ENCODE measurements at places on chromosomes 6 and 20.

- no peak for DNase-seq
These were observed 105.8 kb downstream of the MAFB start for GRCh38 chr20:40583205-40583604.

DNA sequence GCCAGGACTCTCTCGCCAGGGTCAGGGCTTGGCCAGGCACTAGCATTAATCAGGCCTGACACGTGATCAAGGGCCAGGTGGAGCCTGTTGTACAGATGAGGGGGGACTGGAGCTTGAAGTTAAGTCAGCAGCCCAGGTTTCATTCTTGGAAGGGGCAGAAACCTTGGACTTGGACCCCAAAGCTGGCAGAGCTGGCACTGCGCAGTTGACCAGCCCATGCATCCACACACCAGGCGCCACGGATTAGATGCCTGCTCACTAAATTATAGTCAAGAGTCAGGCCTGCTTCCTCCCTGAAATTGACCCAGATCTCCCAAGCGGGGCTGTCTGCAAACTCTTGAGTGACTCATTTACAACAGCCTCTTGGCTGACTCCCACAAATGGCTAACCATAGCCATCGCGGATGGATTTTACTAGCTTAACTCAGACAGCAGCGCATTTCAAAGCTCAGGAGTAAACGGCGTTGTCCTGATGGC, 4.1 kb upstream of the TAF4 start:
- DNase-seq, result peak; percentile 84

- DNase-seq, result no peak
These were observed 584 bp downstream of the C20orf141 start for GRCh38 chr20:2815242-2815900.

DNA sequence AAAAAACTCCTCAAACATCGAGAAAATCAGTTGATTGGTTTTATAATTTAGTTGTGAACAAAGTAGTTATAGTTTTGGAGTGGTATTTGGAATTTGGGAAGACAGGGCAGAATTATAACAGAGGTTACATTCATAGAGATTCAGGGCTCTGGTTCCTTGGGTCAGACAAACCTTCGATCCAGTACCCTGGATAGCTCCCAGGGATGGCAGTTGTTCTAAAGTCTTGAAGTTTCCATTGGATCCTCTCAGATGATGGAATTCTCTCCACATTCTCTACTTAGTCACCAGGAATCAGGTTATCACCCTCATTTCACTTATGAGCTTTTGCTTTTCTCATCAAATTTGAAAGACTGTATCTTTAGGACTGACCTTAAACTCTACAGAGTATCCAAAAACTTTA, 285.1 kb downstream of the CENPW start:
- no peak for DNase-seq

- no peak for DNase-seq
These were observed 58.6 kb downstream of the GFOD1 start for GRCh38 chr6:13428583-13429405.

- no peak for DNase-seq
These were observed 38.8 kb downstream of the WASF1 start for GRCh38 chr6:110140650-110141049.

DNA sequence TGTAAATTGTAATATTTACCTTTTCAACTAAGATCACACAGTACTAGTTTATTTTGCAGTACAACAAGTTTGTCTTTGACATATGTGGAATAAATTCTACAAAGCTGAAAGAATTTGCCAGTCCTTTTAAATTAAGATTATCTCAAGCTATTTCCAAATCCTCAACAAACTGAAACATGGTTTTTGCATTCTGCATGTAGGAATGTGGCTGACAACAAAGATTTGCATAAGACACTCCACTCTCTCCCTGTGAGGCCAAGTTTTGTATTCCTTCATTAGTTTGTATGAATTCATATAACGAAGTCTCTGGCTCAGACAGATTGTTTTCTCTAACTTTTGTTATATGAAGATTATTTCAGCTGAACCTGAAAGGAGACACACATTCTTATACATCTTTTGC, 124.1 kb upstream of the THEMIS start:
- DNase-seq, result no peak

DNA sequence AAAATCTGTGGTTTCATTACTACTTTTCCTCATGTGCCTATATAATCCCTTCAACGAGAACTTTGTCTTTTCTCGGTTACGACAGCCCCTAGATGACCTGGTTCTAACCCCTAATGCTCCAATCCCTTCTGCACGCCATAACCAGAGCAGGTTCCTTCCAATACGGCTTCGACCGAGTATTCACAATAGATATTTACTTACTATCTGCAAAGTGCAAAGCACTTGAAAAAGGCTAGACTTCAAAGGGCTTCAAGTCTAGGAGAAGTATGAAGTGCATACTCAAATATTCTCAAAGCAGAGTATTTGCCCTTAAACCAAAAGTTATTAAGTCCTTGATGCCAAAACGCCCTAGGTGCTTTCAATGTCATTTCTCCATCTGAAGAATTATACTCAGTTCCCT, 63.4 kb upstream of the NHSL1 start:
- no peak for DNase-seq

DNA sequence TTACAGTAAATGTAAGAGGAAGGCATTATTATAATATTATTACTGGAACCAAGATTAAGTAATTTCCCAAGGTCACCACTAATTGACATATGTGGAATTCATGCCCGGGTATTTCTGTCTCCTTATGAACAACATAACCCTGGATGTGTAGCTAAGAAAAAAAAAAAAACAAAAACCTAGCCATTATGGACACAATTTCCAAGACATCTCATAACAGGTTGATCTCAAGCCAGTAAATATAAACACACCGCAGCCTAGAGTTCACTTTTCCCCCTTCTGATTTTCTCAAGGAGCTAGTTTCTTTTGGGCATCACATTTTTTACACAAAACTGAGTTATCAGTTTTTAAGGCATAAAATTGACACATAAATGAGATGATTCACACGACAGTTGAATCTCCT, 306.5 kb upstream of the RSPO3 start:
- no peak for DNase-seq

- DNase-seq, result no peak
These were observed 24.7 kb downstream of the TBC1D7 start for GRCh38 chr6:13303668-13304017.

- no peak for DNase-seq
These were observed 8.2 kb downstream of the MYB start for GRCh38 chr6:135189344-135189743.

DNA sequence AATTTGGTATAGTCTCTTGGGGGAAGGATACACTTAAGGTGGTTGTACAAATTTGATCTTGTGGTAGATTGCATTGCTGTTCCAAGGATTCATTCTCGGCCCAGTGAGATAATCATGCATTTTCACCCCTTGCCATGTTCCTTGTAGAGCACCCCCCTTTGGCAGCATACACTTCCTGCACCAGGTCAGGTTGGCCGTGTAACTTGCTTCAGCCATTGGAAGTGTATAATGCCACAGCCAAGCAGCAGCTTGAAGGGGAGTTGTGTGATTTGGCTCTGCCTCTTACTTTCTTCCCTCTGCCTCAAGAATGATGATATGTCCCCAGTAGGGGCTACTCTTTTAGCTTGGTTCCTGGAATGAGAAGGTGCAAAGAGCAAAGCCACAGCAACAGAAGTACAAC, 21.9 kb downstream of the CCN2 start:
- no peak for DNase-seq

DNA sequence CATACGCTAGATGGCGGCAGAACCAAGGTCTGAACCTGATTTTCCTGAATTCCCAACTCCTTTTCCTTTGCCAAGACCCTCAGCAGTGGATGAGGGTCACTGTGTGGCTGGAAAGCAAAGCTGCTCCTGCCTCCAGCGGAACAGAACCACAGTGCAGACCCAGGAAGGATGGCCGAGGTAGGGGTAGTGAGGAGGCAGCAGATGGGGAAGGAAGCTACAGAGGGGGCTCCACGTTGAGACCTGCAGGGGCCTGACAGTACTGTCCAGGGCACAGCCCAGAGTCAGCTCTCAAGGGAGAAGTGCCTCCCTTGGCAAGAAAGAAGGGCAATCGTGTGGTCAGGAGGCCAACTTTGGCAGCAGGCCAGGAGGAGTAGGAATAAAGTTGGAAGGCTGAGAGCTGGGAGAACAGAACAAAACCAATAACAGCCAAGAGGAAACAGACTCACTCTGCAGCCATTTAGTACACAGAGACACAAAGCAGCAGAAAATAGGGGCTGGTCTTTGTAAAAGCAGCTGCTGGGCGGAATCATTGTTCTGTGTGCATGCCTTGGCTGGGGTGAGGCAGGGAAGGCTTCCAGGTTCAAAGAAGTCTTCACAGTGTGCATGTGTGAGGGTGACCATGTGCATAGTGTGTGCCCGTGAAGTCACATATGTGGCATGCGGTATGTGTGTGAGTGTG, 3.1 kb downstream of the GABRR2 start:
- peak; percentile 23 for DNase-seq

DNA sequence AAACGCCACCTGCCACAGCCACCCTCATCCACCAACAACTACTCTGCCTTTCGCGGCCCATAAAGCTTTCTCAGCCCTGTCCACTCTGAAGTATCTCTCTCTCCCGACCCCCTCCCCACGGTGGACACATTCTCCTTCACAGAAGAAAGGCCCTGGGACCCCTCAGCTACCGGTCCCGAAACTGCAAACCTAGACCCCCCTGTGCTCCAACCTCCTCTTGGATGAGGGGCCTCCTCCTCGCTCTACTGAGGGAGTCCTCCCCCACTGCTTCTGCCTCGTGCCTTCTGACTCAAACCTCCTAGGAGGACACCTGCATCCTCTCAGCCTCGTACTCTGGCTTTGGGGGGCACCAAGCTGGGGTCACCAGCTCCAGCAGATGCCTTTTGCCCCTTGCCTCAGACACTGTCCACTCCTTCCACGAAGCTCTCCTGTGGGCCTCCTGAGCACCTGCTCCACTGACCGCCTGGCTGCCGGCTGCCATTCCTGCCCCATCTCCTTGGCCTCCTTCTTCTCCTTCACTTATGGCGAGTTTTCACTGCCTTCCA, 24.9 kb downstream of the RNASET2 start:
- DNase-seq, result no peak

GRCh38 chr6:108945681-108946159, 97.5 kb downstream of the ARMC2 start:
- DNase-seq, result no peak

DNA sequence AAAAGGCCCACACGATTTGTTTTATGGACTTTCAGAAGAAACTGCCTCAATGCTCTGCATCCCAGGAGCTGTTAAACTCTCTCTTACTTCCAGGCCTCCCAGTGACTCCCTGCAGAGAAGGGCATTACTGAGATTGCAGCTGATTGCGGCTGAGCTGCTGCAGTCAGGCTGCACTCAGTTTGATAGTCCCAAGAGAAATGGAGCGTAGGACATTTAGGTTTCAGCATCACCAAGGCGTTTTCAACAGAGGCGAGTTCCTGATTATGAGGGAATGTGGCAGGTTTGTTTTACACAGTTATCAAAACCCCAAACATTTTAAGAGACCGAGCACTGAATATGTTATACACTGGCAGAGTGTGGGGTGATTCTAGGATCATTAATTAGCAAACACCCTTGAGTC, 145.6 kb downstream of the TBX18 start:
- peak; percentile 28 for DNase-seq

DNA sequence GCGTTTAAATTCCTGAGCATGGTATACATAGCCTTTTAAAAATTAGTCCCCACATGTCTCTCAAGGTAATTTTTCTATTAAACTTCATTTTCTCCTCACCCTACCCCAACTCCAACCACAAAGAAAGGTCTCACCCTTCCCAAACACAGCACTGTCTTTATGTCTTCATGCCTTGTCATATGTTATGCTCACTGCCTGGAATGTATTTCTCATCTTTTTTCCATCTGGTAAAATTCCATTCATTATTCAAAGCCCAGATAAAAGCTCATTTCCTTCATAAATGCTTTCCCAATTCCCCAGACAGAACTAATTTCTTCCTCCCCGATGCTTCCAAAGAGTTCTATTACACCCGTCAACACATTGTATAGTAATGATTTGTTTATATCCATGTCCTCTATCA, 302.0 kb downstream of the ALDH8A1 start:
- no peak for DNase-seq

DNA sequence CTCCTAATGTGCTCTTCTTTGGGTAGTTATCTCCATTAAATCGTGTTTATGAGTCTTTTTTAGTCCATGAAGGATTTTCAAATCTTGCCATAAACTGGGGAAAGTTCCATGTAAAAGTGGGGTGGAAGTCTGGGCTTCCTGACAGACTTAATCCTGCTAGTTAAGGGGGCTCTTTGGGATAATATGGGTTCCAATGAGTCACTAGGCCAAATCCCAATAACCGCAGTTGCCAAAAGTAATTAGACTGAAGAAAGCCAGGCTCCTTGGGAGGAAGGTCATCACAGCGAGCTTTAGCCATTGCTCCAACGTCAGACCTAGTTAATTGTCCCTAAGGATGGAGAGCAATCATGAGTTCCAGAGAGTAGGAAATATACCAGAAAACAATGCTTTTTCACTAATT, 10.8 kb downstream of the RSPO3 start:
- DNase-seq, result no peak

DNA sequence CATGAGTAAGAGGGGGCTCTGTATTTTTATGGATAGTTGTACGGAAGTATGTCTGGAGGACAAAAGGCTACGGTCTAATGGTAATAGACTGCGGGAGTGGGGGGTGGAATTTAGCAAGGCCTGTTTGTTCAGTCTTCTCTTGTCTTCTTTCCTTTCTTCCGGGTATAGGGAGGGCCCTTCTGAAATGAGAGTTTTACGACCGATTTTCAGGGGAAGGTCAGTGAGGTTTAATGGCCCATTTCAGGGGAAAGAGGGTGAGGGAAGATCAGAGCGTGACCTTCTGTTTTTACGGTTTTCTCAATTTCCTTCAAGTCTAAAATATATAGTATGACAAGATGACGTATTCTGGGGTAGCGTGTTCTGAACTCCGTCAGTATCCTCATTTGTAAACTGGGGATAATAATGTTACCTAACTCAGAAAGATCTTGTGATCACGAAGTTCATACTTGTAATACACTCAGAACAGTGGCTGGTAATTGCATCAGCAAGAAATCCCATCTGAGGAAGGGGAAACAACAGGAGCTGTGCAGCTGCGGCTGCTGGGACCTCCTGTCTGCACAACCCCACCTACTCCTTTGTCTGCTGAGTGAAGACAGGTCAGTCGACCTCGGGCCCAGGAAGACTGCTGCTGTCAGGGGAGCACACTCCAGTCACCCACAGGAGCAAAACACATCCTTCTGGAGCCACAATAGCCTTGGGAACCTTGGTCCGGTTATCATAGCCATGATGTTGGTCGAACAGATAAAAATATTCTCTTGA, 90.4 kb downstream of the MAP3K7 start:
- DNase-seq, result no peak

- no peak for DNase-seq
These were observed 20.1 kb downstream of the TOP1 start for GRCh38 chr20:41048461-41049301.

GRCh38 chr6:2529211-2529719, 221.5 kb downstream of the MYLK4 start:
- DNase-seq, result no peak

GRCh38 chr6:18177286-18177965, 22.2 kb downstream of the KDM1B start:
- DNase-seq, result no peak

GRCh38 chr6:20467437-20467836, 65.8 kb downstream of the E2F3 start:
- no peak for DNase-seq

GRCh38 chr20:7637184-7637583, 303.1 kb downstream of the HAO1 start:
- no peak for DNase-seq

- DNase-seq, result no peak
These were observed 144.3 kb upstream of the SALL4 start for GRCh38 chr20:51946586-51946985.

Measured in H54 (cell line).